EL (cell line): ENCODE measurements at places on chromosomes 5 and 9.
A peak's percentile ranks its signal among the peaks of the same experiment; 100 is the strongest.

- no peak for DNase-seq
Measured at GRCh38 chr9:132003319-132003704, 76.4 kb downstream of the MED27 start.

DNA sequence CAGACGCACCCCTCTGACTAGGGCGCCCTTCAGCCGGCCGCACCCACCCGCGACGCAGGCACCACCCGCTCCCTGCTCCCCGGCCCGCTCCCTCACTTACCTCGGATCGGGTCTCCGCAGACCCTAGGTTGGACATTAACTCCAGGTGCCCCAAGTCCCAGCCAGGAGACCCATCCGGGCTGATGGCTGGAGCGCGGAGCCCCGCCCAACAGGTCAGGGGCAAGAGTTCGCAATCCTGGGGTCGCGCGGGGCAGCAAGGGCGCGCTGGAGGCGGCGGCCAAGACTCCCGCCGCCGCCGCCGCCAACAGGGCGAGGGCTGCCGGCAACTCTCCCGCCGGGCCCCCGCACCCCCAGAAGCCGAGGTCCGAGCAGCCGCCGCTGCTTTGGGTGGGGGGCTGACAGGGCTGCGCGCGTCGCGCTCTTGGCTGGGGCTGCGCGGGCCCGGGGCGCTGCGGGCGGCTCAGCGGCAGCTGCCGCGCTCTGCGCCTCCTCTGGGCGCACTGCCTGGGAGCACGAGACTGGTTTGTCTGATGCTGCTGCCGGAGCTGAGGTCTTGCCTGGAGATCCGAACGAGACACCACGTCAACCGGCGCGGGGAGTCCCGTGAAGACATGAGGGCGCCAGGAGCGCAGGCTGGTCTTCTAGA is at the start of gene GDNF:
TSS of gene GDNF (minus strand) at position 635 of the 646 bp plus-strand sequence. CDS start 5,245 bp downstream, outside the sequence.
- peak; percentile 74 for DNase-seq

DNA sequence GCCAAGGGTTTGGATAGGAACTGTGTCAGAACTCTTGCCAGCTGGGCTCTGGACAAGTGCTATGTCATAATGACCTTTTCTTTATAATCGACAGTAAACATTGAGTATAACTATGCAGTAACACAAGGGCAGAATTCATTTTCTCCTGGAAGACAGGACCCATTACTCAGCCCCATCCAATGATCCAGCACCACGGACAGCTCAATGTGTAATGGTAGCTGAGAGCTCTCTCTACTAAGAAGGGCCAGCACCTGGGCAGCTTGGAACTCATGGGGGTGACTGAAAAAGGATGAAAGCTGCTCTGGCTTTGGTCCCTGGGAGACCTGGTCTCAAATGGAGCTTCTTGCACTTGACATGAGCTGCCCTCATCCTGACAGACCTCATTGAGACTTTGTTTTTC is 347.8 kb downstream of the TRIM32 start:
- peak; percentile 17 for DNase-seq

GRCh38 chr9:135780626-135781025 is 78.6 kb downstream of the KCNT1 start:
- no peak for DNase-seq

GRCh38 chr5:95808686-95809413 is 13.7 kb downstream of the GLRX start:
- DNase-seq: peak; percentile 64

- no peak for DNase-seq
Measured at GRCh38 chr9:2634153-2634552, 12.6 kb downstream of the VLDLR start.

GRCh38 chr5:589173-589572 is 23.0 kb upstream of the CEP72 start:
- no peak for DNase-seq

- DNase-seq: peak; percentile 10
Measured at GRCh38 chr9:27412963-27413362, 111.1 kb upstream of the IFNK start.

DNA sequence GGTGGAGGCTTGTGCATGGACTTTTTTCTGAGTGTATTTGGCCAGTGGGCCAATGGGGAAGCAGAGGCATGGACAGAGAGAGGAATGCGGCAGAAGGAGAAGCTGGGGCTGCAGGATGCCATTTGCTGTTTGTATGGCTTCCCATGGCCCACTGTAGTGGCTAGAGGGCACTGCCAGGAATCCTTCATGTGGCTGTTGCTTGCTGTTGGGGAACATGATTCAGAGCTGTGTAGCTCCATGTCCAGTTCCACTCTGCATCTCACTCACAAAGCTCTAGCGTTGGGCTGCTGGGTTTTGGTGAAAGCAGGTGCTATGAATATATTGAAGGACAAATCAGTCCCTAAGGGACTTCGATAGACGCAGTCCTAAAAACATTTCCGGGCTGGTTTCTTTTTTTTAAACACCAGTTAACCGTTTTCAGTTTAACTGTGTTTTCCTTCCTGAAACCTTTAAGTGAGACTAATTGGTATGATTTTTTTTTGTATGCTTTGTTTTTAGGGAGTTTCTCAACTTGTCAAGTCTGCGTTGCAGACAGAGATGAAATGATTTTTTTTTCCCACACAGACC is 51.3 kb downstream of the SLC22A5 start:
- DNase-seq: no peak

DNA sequence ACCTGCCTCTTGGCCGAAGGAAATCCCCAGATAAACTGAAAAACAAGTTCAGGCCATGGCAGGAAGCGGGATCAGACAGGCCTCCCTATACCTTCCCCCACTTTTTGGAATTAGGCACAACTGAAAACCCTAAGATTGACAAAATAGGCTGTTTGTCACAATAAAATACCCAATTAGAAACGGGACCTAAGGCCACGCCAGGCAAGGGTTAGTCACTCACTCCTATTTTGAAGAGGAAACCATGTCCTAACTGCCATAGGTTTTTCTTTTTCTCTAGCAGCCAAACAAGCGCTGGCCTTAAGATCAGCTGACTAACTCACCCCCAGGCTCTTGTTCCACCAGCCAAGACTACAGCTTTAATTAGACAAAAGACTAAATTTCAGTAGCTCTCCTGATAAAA is 11.9 kb downstream of the FBP2 start:
- no peak for DNase-seq

- DNase-seq: peak; percentile 45
Measured at GRCh38 chr9:121326130-121326838, 43.8 kb downstream of the STOM start.

GRCh38 chr5:16049761-16050160 is 129.8 kb downstream of the MARCHF11 start:
- peak; percentile 79 for DNase-seq

- peak; percentile 12 for DNase-seq
Measured at GRCh38 chr5:125575891-125576505, 829.6 kb upstream of the ZNF608 start.

DNA sequence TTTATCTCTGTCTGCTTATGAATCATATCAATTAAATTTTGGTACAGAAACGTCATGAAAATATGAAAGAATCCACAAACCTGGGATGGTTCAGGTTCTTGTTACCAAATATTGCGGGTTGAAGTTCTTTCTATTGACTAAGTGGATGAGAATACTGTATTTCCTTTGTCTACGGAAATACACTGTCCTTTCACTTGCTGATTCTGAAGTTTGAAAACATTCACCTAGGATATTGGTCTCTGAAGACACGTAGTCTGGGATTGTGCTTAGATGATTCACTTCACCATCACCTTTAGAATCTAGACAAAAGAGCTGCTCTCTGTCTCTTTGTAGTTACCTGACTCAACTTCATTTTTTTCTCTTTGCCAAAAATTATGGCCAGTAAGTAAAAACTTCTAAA is 222.4 kb downstream of the FBN2 start:
- DNase-seq: no peak

GRCh38 chr9:121748727-121749423 is 97.4 kb downstream of the DAB2IP start:
- peak; percentile 21 for DNase-seq

GRCh38 chr5:60436518-60436917 is 263.4 kb downstream of the DEPDC1B start:
- no peak for DNase-seq

DNA sequence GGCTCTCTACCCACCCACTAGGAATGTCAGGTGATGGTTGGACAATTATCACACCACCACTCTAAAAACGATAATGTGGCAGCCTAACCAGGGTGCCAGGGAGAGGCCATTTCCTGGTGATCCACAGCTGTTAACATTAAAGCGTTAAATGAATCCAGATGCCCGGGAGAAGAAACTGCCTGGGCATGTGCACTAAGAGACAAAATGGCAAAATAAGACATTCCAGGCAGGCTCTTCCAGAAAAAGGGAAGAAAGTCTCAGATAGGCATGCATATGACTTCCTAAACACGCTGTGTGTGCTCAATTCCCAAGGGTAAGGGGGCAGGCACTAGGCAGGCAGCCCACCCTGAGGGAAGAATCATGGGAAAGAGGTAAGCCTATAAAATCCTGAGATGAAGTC is 4.6 kb upstream of the TXN start:
- DNase-seq: peak; percentile 25

- DNase-seq: no peak
Measured at GRCh38 chr5:170266570-170267381, 30.8 kb downstream of the LCP2 start.

DNA sequence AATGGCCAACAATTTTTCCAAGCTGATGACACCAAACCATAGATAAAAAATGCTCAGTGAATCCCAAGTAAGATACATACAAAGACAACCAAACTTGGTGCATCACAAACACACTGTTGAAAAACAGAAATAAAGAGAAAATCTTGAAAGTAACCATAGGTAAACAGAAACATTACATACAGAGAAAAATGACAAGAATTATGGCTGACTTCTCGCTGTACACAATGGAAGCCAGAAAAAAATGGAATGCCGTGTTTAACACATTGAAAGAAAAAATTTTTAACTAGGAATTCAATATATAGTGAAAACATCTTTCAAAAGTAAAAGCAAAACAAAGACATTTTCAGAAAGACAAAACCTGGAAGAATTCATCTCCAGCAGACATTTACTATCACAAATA is 20.6 kb downstream of the DAP start:
- DNase-seq: no peak
